Endothelial cell (in vitro differentiated cells): ENCODE measurements at places on chromosomes 7 and 10.

- no peak for DNase-seq
Measured at GRCh38 chr7:29326864-29327263, 132.3 kb downstream of the CHN2 start.

- no peak for DNase-seq
Measured at GRCh38 chr10:23412223-23412622, 26.7 kb upstream of the OTUD1 start.

DNA sequence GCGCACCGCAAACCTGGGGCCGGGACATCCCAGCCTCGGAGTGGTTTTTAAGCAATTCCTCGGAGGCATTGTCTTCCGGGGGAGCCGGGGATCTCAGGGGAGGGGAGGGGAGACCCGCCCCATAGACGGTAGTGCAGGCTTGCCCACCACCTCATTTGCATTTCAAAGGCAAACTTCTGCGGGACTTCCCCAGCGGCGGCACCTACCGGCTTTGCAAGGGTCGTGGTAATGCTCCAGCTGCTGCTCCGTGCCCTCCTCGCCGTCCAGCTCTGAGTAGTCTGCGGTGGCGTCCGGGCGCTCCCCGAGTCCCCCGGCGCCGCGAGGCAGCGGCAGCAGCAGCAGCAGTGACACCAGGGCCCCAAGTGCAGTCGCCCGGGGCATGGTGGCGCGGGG, 425 bp downstream of the TLL2 start:
- no peak for DNase-seq

DNA sequence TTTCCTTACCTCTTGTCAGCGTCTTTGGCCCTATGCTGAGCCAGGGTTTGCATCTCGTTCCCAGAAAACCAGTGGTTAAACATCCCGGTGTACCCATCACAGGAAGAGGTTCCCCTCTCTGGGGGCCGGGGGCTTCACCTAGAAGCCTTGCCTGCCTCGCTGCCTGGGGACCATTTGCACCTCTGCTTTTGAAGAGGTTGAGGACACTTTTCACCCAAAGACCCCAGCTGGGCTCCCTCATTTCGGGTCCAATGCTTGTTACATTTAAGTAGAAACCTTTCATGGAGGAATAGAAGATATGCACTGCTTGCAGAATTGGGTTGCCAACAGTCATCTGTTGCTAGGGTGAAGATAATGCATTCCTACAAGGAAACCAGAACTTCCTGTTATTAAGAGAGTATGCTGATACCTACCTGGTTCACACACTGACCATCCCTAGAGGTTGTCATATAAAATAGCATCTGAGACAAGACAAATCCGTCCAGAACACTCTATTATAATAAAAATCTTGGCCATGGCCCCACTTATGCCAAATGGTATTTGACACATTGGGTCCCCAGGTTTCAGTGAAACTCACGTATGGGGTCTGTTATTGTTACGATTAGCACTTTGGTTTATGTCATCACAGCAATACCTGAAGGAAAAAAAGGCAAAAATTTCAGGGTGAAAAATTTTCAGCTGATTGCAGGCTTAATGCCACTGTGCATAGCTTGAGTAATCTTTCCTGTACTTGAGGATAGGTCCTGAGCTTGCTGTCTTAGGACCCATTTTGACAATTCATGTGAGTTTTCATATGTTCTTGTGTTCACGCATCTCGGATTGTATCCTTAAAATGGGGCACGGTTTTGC, 917 bp downstream of the ZNF365 start:
- DNase-seq, result no peak

DNA sequence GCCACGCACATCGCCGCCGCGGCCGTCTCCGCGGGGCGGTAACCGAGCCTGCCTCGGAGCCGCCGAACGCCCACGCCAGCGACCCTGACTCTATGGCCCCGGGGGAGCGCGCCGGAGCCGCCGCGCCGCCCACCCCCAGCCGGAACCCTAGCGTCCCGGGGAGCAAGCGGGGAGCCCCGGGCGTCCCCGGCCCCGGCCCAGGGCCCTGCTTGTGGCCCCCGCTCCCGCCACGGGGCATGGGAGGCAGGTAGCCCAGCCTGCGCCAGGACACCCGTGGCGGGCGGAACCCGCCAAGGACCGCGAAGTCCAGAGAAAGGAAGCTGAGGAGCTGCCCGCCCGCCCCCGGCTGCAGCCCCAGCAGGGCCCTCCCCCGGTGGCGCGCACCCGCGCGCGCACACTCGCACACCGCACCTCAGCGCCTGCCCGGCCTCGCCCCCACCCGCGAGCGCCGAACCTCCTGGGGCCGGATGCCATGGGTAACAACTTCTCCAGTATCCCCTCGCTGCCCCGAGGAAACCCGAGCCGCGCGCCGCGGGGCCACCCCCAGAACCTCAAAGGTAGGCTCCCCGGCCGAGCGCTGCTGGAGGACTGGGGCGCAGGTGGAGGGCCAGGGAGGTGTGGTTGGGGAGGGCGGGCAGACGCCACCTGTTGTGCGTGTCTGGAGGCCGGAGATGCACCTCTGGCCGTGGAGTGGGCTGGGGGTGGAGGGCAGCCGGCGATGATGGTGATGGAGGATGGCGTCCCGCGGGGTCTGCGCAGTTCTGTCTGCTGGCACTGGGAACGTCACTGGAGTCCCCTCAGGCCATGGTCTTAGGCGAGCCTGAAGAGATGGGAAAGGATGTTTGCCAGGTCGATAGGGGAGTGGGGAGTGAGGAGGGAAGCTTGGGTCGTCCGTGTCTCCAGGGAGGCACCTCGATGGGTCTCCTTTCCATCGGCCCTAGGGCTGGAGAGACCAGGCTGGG, 692 bp downstream of the NEURL1 start:
- no peak for DNase-seq

- peak; percentile 78 for DNase-seq
Measured at GRCh38 chr10:78657163-78657861, 411.5 kb upstream of the ZMIZ1 start.
